NCI-H1092 treated with DMSO at 0.1 percent for 48 hours (cell line): ENCODE measurements at places on chromosomes 11 and 22.
A peak's percentile ranks its signal among the peaks of the same experiment; 100 is the strongest.

DNA sequence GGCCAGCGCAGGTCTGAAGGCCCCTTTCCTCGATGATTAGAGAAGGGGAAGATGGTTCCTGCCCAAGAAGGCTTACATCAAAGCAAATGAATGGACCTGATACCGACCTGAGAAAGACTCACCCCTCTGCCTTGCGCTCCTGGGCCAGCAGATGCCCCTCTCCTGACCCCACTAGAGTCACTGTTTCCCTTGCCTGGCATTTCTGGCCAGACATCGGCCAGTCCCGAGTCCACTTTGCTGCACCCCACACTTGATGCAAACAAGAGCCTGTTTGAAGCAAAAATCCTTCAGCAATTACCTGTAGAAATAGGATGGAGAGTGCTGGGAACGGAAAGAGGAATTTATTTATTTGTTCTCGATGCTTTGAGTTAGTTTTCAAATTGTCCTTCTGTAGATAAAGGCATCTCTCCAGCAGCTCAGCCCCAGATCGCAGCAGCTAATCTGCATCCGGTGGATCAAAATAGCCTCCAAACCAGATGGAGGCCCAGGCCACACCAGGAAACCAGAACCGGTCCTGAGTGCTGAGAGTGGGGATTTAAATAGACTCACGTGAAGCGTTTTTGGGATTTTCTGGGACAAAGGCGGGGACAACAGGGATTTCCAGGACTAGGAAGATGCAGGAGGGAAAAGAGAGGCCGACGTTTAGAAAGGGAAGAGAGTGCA is 148.6 kb downstream of the TRIM29 start:
- DNase-seq, result no peak

- DNase-seq, result no peak
Observed at GRCh38 chr11:118605116-118605867, 2.1 kb upstream of the PHLDB1 start.

DNA sequence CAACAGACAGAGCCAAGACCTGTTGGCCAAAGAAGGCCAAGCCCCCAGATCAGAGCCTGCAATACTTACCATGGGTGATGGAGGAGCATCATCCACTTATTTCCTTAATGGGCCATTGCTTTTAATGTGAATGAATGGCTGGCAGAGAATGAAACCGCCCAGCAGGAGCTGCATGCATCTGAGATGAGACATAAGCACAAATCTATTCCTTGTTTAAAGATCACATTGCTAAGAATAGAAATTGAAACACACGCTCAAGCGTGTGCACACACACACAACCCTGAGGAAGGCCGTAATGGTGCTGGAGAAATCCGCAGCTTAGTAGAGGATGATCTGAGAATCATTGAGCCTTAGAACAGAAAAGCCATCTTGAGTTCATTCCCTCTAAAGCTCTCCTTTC is 5.3 kb upstream of the RRAS2 start:
- DNase-seq, result no peak

DNA sequence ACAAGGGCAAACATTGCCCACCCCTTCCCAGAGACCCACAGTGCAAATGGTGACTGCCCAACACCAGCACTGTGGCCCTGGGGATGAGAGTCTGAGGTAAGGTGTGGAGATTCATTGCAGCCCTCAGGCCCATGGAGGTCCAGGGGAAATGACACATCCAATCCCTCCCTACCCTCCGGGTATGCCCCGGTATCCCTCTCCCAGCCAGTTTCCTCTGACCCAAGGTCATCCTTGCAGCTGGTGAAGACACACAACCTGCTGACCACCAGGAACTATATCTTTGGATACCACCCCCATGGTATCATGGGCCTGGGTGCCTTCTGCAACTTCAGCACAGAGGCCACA is 18.9 kb upstream of the UVRAG start:
- no peak for DNase-seq

DNA sequence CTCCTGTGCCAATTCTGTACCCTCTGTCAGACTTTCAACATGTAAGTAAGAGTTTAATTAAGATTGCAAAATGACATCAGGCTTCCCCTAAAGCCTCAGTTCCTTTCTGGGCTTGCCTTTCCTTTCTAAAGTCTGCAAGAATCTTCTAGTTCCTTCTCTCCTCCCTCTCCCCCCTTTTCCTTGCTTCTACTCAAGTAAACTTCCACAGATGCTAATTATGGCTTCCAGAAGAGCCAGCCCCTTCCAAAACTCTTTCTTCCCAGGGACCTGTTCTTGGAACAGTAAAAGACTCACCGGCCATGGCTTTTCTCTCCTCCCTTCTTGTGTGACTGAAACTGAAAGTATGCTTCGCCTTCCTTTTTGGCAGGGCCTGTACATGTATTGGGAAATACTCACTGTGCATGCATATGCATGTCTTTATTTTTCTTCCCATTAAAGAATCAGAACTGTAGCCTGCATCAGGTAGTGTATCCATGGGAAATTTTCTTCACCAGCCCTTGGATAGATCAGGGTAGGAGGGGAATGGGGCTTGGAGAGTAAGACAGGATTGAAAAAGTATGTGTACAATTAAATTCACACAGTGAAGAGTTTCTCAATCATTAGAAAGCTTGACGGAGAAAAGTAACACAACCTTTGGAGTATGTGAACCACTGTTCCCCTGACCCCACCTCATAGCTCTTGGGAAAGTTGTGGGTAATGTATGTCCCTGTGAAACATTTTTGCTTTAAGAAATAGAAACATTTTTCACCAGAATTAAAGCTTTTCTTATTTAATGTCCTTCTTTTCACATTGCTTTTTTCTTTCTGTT is at the start of gene CASP1:
CASP1 (minus strand) TSS at position 332 of the 808 bp plus-strand sequence; CDS start at position 301, 31 bp downstream.
- DNase-seq, result no peak

- no peak for DNase-seq
Observed at GRCh38 chr11:69909561-69910518, 90.6 kb upstream of the FGF3 start.

GRCh38 chr11:7523416-7524210 is 9.8 kb downstream of the PPFIBP2 start:
- DNase-seq, result no peak

GRCh38 chr11:46026606-46027293 is 94.5 kb downstream of the PHF21A start:
- no peak for DNase-seq

- DNase-seq, result no peak
Observed at GRCh38 chr11:86245369-86246292, 1.1 kb downstream of the EED start.

DNA sequence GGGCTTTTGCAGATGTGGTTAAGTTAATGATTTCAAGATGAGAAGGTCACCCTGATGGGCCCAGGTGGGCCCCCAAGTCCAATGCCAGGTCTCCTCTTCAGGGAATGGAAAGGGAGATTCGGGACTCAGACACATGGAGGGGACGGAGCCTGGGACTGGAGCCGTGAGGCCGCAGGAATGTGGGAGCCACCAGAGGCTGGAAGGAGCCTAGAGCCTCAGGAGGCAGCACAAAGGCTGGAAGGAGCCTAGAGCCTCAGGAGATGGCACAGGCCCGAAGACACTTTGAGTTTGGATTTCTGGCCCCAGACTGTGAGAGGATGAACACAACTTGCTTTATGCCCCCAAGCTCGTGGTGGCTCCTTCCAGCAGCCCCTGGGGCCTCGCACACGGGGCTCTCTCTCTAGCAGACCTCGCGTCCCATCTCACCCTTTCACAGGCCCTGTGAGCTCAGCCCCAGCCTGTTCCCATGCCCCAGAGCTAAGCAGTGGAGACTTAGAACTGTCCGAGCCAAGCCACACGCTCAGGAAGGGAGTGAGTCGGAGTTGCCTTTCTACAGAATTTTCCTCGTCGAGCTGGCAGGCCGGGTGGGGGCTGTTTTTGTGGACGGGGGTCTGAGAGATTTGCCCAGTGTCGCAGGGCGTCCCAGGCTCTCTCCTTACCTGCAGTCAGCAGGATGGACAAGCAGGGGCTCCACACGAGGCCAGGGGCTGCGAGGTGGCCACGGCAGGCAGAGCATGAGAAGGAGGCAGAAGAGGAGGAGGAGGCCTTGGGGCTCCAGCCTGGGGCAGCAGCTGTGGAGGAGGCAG is 937.6 kb downstream of the BRD1 start:
- DNase-seq, result no peak

GRCh38 chr11:112769170-112769569 is 192.1 kb upstream of the NCAM1 start:
- DNase-seq, result peak; percentile 20

- no peak for DNase-seq
Observed at GRCh38 chr22:19643448-19644313, 70.6 kb upstream of the SEPTIN5 start.

- peak; percentile 37 for DNase-seq
Observed at GRCh38 chr22:31179345-31179744, 19.4 kb downstream of the RNF185 start.

GRCh38 chr11:16299884-16300782 is 56.2 kb downstream of the SOX6 start:
- peak; percentile 86 for DNase-seq

DNA sequence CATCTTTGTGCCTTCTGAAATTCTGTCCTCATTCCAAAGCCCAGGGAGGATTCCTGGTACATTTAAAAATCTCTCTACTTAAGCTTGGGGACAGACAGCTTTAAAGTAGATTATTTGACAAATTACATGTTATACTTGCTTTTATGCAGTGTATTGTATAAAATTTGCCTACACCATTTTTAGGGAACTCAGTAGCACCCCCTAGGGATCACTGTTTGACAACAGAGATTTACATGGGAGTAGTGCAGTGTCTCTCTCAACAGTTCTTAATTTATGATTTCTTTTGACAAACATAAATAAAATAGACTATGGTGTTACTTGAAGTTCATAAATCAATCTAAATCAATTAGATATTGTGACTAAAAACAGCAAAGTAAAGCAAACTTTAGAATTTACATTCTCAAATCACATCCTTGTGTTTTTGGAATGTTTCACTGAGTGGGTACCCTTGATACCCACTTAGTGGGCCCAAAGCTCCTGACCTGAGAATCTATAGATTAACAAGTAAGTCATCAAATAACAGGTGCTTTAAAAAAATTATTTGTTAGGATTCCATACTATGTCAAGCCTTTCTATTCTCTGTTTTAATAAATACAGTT is 428.8 kb downstream of the DYNC2H1 start:
- DNase-seq, result peak; percentile 77

DNA sequence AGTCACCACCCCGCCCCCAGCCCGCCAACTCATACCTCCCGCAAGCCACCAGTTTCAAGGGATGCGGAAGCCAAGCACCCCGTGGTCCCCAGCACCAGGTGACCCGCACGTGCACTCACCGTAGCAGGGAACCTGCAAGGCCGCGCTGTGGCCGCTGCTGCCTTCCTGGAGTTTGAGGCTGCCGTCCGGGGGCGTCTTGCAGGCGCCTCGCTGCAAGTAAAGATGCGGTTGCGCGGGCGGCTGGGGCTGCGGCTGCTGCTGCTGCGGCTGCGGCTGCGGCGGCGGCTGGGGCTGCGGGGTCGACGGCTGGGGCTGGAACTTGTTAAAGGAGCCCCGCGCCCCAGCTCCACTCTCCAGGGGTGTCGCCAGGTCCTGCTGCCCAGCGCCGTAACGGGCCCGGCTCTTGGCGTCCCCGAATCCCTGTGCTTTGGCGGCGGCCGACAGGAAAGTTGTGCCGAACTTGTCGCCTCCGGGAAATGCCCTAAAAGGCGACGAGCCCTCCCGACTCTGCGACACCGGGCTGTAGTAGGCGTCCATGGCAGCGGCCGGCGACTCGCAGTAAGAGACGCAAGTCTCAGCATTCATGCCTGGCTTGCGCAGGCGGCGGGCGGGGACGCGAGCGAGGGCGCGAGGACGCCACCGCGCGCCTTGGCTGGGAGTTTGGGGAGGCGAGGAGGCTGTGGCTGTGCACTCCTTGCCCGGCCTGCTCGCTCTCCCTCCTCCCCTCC is at the start of gene ALX4:
ALX4 (minus strand) TSS at position 662 of the 728 bp plus-strand sequence; CDS start at position 585, 77 bp downstream.
- peak; percentile 50 for DNase-seq

DNA sequence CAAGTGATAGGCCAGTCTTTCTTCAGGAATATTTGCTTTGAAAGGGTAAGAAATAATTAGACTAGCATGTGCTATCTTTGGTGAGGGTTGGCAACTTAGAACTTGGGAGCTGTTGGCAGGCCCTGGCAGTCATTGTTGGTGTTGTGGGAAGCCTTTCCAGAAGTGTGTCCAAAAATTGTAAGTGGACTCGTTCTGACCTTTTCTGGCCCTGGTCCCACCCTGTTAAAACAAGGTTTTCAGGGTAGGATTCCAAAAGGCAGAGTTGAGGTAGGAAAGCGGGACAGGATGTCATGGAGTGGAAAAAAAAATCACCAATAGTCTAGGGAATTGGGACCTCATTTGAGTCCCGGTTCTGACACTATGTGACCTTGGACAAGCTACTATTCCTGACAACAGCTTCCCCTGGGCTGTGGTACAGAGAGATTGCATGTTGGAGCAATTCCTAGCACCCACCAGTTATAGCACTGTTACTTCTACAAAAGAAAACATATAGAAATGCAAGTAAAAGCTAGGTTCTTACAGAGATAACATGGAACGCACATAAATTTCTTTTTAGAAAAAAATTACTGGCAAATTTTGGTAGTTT is 299.3 kb upstream of the DDI1 start:
- no peak for DNase-seq

GRCh38 chr11:82092904-82093303 is 640.8 kb downstream of the FAM181B start:
- DNase-seq, result no peak

- DNase-seq, result peak; percentile 81
Observed at GRCh38 chr22:28333088-28333487, 346.6 kb downstream of the TTC28 start.

DNA sequence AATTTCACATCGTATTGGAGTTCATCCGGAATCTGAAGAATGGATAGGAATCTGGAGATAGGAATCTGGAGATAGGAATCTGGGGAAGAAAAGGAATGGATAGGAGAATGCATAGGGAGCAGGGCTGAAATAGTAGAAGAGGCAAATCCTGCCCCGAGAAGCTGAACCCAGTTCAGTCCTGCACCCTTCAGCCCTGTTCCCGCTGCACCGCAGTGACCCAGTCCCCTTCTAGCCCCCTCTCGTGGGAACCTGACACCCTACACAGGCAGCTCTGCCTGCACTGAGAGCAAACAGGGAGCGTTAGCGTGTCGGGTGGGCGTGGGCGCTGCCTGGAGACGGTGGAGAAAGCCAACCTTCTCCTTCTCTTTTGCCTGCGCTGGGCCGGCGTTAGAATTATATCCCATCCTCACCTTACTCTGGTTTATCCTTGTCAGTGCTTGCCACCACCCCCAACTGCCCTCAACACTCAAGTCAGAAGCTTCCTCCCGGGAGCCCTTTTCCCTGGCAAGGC is 1.0 kb upstream of the CCKBR start:
- DNase-seq, result peak; percentile 6

DNA sequence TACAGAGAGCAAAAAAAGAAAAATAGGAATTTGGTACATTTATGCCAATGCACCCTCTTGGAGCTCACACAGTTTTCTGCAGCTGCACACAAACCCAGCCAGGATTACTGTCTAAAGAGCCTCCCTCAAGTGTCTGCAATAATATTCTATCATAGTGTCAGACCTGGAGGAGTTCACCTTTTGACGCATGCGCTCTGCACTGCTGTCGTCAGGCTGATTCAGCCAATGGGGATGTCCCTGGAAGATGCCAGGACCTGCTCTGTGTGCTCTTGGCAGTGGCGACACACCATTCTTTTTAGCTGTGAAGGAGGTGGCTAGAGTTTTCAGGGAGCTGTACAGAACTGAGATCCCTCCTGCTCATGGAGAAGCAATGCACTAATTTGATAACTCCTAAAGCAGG is 249.0 kb upstream of the KIRREL3 start:
- no peak for DNase-seq

- DNase-seq, result peak; percentile 90
Observed at GRCh38 chr11:120547811-120548681, 36.5 kb downstream of the GRIK4 start.
